Activated naive CD8-positive, alpha-beta T cell treated with anti-CD3 and anti-CD28 coated beads, Interleukin-2, amount 50 U/mL, for 16 hours (primary cell): ENCODE measurements at places on chromosomes 5 and 9.

GRCh38 chr9:34089311-34089710 lies 37.2 kb downstream of the DCAF12 start:
- DNase-seq = no peak

- no peak for DNase-seq
Measured at GRCh38 chr5:61397238-61397637, 65.2 kb downstream of the ZSWIM6 start.

- no peak for DNase-seq
Measured at GRCh38 chr5:127290019-127290945, at the start of gene MEGF10. MEGF10 (plus strand) TSS chr5:127290796; CDS start chr5:127331309, 40,513 bp downstream.

- no peak for DNase-seq
Measured at GRCh38 chr5:76836181-76836580, 13.6 kb upstream of the S100Z start.

DNA sequence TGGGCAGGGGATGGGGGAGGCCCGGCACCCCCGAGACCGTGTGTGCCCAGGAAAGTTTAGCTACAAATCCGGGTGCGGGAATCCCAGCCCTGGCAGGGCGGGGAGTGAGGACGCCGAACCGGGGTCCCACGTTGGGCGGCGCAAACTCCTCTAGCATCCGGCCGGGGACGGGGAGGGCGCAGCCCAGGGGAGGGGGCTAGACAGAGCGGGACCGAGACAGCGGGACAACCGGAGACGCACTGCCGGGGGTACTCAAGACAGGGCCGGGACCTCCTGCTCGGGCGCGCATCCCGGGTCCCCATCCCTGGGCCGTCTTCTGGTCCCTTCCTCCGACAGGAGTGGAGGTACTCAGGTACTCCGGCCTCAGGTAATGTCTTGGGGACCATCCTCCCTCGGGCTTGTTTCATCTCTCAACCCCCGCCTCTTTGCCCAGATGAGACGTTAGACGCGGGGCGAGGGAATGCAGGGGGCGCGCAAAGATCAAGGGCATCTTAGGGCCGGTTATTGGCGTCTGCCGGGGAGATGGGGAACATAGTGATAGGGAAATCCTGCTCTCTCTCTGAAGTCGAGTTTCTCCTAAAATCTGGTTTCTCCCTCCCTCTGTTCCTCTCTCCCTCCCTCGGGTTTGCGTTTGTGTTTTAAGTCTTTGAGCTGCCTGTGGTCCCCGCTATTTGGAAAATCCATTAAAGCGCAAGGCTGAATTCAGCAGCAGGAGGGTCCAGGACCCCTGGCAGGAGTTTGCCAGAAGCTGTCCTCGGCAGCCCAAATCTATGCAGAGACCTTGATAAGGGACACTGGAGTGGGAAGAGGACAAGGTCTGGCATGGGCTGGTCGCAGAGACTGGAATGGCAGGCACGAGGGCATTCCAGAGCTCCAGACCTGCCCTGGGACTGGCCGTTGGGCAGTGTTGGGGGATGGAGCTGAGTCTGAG lies 815 bp downstream of the PDZD2 start:
- no peak for DNase-seq

DNA sequence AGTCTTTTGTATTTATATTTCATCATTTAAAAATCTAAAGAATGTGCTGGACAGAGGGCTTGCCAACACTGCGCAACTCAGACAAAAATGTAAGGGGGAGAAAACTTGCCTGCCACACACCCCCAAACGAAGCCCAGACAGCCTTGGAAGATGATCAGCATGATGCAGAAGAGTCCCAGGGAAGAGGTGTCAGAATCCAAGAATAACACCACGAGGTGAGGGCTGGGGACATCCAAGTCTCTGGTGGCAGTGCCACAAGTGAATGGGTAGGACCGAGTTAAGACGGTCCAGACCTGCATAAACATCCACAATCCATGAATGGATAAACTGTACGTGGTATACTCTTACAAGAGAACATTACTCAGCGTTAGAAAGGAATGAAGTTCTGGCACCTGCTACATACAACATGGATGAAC lies 10.4 kb downstream of the EPB41L4B start:
- no peak for DNase-seq

- DNase-seq = no peak
Measured at GRCh38 chr9:101311758-101312420, 72.9 kb downstream of the BAAT start.

GRCh38 chr9:133792721-133793470 lies 54.7 kb upstream of the SARDH start:
- DNase-seq = no peak

DNA sequence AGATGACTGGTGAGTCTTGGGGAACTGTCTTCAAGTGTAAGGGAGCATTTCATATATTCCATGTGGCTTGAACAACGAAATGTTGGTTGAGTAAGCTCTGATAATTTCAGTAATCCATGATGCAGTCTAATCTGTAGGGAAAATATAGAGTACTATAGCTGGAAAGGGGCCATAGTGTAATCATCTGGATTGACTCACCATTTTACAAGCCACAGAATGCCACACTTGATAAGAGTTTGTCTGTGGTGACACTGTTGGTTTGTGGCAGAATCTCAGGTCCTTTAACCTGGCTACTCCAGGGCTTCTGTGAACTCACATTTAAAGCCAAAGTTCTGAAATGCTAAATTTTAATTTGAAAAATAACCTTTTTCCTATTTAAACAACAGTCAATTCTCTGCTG lies 16.3 kb upstream of the MAML1 start:
- no peak for DNase-seq

DNA sequence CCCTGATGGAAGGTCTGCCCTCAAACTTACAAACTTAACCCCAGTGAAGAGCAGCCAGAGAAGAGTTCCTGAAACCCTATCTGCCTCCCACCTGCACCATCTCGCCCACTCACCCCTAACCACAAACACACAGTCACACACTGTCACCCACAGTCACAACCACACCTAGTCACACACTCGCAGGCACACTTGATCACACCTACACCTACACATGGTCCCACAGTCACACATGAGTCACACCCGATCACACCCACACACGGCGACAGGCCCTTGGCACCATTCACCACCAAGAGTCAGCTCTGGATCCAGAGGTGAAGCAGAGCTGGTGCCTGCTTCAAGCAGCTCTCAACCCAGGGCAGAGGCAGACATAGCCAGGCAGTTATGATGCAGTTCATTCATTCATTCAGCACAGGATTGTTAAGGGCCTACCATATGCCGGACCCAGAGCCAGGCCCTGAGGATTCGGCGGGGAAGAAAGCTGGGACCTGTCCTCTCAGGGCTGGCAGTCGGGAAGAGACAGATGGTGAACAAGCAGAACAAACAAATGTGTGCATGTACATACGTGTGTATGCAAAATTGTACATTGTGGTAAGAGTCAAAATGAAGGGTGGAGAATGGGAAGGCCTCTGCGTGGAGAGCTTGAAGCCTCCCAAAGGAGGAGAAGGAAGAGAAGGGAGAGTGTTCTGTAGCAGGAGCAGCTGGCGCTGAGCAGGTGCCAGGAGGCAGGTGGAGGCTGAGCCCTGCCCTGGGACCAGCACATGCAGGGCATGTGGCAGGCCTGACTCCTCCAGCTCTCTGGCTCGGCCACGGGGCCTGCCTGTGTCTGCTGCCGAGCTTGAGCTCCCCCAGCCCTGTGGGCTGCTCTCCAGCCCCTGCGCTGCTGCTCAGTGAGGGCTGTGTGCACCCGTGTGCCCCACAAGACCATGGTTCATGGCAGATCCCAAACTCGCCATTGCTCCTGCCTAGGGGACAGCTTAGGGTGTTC lies 6.4 kb downstream of the TSPAN17 start:
- DNase-seq = peak; percentile 81

GRCh38 chr9:86825299-86825698 lies 122.0 kb downstream of the GAS1 start:
- DNase-seq = no peak

GRCh38 chr5:53429706-53430105 lies 50.7 kb upstream of the FST start:
- no peak for DNase-seq

- no peak for DNase-seq
Measured at GRCh38 chr5:119316906-119317305, 38.9 kb upstream of the TNFAIP8 start.

- no peak for DNase-seq
Measured at GRCh38 chr9:86731511-86732063, 215.7 kb downstream of the GAS1 start.

DNA sequence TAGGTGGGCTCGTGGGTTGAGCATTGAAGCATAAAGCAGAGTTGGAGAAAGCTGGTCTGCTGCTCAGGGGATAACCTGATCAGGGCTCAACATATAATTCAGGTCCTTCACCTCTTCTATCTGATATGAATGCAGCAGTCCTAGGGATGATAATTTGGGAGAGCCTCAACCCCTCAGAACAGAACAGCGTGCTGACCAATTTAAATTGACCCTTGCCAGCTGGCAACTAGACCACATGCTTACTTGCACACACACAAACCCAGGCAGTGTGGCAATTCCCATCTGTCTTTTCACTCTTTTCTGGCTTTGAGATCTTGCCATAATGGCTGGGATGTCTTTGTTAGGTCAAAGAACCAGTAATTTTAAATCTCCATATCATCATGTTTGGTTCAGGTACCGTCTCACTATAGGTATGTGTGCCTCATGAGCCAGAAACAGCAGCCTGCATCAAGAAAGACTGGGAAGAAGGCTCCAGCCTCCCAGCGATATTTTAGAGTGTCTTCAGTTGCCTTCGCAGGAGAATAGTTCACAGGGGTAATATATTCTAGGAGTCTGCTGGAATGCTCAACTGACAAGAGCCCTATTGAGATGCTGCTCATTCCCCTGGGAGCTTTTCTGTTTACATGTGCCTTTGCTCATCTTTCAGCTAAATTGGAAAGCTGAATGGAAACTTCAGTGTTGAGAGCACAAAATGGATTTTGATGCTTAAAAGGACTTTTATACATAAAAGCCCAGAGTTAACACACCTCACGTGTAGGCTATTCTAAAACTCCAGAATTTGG lies 497.6 kb downstream of the RASEF start:
- no peak for DNase-seq

- DNase-seq = no peak
Measured at GRCh38 chr9:113298924-113299770, 4.0 kb downstream of the RNF183 start.

DNA sequence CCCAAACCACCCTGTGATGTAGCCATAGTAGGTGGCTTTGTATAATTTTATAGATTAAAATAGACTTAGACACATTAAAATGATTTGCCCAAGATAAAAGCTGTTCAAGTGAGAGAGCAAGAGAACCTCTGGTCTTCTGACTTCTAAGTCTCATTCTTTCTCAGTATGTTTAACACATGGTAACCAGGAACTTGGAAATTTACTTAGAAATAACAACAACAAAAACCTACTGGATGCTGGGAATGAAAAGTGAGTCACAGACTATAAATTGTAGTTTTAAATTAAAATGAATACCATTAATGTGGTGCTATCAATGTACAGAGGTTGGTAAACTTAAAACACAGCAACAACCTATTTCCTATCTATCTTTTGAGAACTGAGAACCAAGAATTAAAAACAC lies 30.4 kb downstream of the HMGCR start:
- no peak for DNase-seq

- no peak for DNase-seq
Measured at GRCh38 chr5:149038336-149039080, 24.4 kb downstream of the SH3TC2 start.

DNA sequence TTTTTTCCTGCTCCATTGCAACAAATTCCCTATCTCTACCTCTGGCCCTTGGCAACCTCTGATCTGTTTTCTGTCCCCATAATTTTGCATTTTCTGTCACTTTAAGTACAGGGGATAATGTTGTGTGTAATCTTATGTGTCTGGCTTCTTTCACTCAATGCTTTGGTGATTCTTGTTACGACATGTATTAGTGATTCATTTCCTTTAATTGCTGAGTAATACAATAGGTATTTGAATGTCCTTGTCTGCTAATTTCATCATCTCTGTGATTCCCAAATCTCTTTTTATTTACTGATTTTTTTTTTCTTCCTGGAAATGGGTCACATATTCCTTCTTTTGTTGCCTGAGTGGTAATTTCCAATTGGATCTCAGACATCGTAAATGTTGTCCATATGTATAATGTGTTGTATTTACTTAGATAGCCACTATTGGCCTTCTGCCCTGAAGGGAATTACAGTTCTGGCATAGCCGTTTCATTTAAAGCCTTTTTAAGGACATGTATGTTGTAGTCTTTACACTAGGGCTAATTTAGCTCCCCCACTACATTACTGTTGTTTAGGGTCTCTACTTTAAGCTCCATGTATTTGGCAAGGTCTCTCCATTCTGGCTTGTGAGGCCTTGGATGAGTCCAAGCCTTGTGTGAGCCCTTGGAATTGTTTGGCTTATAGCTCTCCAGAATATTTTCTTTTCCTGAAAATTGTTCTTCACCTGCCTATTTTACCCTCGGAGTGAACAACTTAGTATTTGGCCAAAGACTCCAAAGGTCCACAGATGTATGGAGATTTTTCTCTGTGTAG lies 683.8 kb downstream of the LRRC70 start:
- no peak for DNase-seq

DNA sequence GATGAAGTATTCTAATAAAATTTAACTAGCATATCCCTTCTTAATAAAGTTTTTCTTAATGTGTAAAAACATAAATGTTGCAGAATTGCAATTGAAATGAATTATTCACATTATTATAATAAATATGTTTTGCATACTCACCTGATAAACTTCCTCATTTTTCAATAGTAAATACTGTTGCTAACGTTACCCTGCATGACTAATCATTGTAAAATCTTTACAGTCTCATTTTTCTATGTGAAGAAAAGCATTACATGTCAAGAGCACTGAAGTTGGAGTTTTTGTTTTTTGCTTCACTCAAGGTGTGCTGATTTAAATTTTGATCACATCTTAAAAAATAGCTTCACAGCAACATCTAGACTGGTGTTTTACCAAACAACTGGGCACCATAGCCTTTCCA lies 157.2 kb upstream of the CDH18 start:
- DNase-seq = no peak

DNA sequence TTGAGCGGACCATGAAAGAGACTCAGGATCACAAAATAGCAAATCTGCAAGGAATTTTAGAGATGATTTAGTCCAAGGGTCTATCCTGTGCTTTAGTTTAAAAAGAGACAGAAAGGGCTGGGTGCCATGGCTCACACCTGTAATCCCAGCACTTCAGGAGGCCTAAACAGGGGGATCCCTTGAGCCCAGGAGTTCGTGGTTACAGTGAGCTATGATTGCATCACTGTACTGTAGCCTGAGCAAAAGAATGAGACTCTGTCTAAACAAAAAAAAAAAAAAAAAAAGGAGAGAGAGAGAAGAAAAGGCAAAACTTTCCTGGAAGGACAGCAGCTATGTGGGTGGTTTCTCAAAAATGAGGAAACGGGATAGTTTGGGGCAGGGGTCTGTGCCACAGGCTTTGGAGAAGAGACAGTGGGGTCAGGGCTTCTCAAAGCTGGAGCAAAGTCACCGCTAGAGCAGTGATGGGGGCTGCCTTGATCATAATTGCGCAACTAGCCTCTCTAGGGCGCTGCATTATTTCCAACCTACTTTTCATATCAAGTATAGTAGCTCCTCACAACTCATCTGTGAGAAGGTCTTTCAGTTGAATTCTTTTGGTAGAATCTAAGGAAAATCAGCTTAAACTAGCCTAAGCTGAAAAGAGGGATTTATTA lies 8.5 kb upstream of the ANKH start:
- DNase-seq = no peak

DNA sequence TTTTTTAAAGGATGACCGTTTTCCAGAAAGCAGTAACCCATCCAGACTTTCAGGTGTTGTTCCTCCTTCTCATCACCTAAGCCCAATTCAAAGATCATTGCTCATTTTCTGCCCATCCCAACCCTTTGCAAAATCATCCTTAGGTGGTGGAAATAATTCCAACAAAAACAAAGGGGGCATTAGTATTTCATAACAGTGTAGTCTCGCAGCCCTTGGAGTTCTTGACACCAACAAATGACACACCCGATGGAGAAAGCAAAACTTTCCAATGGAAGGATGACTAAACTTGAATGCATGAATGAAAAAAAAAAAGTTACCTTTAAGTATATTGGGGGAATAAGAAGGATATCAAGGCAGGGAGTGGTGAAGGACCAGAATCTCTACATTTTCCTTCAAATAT lies 117.0 kb downstream of the PAPPA start:
- DNase-seq = no peak
